ENCODE measurements at places on chromosomes 1 and 21. TPM values are rescaled to one million over a fixed set of nuclear protein-coding genes. Genes with fewer than 3 reads are reported as not detected.

IGSF21 gene
- total RNA-seq: 3.0 TPM

ZNF683 gene
- total RNA-seq: 0.35 TPM

PBX1 gene
- 75.0 TPM for total RNA-seq

SYF2 gene
- total RNA-seq: 31.8 TPM

NR1I3 gene
- total RNA-seq: not detected

All from left cardiac atrium (tissue), 4 donors.